ENCODE measurements at places on chromosomes 4 and X. TPM values are rescaled to one million over a fixed set of nuclear protein-coding genes. Genes with fewer than 3 reads are reported as not detected.

Gene SMARCA5
- total RNA-seq, result 67.6 TPM

Gene SLC7A11
- total RNA-seq, result 3.2 TPM

GRCh38 chrX:40145001-40145922, 47.5 kb upstream of the BCOR start:
- H3K4me1 ChIP-seq, result peaks cover 36% of the 10 kb centered on the region
- no peaks in the 10 kb centered on the region for H3K27me3 ChIP-seq
- no peak overlapping the region for H3K27ac ChIP-seq
- DNase-seq, result no peak

Gene PPP2R2C
- not detected for total RNA-seq

DNA sequence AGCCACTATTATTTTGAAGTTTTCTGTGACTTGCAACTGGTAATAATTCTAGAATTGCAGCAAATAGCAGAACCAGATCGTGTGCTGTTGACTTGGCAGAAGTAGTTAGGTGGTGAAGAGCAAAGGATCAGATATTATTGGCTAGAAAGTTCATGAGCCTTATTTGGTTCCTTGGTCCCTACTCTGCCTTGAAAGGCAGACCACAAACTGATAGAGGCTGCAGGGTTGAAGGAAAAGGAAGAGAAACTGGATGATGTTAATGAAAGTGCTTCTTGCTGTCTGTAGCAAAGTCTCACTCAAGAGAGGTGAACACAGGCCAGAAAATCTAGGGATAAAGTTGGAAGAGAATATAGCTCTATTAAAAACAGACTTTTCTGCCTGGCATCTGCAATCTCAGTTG, 41.2 kb upstream of the RNF150 start:
- H3K27ac ChIP-seq, result no peak overlapping the region
- no peaks in the 10 kb centered on the region for H3K36me3 ChIP-seq
- no peak overlapping the region for H3K4me3 ChIP-seq
- no peaks in the 10 kb centered on the region for H3K27me3 ChIP-seq

DNA sequence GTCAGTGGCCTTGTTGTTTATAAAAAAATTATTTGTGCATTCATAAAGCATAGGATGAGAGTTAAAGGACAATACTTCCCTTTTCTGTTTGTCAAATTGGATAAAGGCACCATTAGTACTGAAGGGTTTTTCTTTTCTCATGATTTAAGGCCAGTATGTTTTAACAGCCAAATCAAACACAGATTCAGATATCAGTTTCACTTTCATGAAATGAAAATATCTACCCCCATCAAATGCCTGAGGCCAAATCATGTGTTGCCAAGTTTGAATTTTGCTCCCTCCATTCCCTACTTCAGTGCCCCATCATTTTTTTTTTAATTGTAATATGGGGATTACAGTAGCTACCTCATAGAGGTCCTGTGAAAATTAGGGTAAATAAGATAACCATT, 745.9 kb downstream of the RPA4 start:
- H3K27me3 ChIP-seq, result no peaks in the 10 kb centered on the region
- no peaks in the 10 kb centered on the region for H3K36me3 ChIP-seq
- H3K4me1 ChIP-seq, result no peaks in the 10 kb centered on the region
- H3K4me3 ChIP-seq, result no peak overlapping the region
- DNase-seq, result no peak

DNA sequence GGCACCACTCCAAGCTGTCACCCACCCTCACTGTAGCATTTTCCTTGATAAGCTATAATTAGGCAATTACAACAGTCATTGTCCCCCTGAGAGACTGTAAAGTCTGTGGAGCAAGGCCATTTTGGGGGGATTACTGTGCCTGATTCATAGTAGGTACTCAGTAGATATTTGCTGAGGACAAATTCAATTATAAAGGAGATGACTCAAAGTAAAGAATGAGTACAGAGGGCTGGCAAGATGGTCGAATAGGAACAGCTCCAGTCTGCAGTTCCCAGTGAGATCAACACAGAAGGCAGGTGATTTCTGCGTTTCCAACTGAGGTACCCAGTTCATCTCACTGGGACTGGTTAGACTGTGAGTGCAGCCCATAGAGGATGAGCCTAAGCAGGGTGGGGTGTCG, 42.0 kb downstream of the MAOB start:
- DNase-seq, result no peak
- no peaks in the 10 kb centered on the region for H3K27me3 ChIP-seq
- H3K4me3 ChIP-seq, result no peak overlapping the region
- no peaks in the 10 kb centered on the region for H3K4me1 ChIP-seq

Gene SLC34A2
- total RNA-seq, result 2,258 TPM

DNA sequence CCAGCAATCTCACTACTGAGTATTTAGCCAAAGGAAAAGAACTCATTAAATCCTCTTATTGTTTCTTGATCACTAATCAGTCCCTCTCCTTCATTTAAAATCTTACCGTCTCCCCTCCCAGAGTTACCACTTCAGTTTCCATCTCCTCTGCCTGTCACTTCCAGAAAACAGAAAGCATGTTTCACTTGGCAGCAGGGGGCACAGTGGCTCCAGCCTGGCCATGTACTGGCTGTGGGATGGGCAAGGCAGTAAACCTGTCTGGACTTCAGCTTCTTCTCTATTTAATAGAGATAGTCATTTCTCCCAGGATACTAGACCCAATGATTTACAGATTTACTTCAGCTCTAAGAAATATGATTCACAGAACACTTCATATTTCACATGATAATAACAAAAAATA, 63.2 kb downstream of the CD40LG start:
- peak; percentile 43 for DNase-seq
- H3K36me3 ChIP-seq, result peaks cover 5% of the 10 kb centered on the region
- H3K4me3 ChIP-seq, result no peak overlapping the region
- no peak overlapping the region for H3K27ac ChIP-seq
- H3K27me3 ChIP-seq, result no peaks in the 10 kb centered on the region

DNA sequence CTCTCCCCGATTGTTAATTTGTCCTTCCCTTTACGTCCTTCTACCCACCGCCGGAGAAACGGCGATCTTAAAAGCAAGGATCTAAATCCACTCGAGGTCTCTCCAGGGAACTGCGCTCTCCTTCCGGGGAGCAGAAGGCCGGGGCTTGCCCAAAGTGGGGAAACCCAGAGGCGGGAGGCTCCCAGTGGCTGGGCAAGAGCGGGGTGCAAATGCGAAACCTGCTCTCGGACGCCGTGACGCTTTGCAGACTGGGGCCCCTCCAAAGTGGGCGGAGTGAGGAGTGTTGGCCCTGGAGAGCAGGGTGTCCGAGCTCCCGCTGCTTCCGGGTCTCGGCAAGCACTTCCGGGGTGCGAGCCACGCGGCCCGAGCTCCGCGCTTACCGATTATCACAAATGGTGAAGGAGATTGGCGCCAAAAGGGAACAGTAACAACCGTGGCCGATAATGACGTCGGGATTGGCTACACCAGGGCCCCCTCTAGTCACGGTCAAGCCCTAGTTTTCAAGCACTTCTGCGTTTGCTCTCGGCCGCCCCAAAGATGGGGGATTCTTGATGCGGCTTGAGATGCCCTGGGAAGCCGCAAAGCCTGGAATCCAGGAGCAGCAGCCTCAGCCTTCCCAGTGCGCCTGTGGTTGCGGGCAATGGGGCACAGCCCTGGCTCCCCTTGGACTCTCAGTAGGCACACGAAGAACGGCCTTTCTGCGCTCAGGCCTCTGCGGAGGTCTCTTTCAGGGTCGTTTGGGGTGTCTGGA, 29.0 kb downstream of the HAND2 start:
- no peak overlapping the region for H3K27ac ChIP-seq
- DNase-seq, result no peak
- H3K27me3 ChIP-seq, result peaks cover 68% of the 10 kb centered on the region
- peaks cover under 1% of the 10 kb centered on the region for H3K4me1 ChIP-seq
- no peaks in the 10 kb centered on the region for H3K36me3 ChIP-seq
- peak overlapping the region; percentile 45 for H3K4me3 ChIP-seq

Gene SPOCK3
- 0.74 TPM for total RNA-seq

- H3K4me3 ChIP-seq, result no peak overlapping the region
- no peak overlapping the region for H3K27ac ChIP-seq
- H3K4me1 ChIP-seq, result no peaks in the 10 kb centered on the region
- no peaks in the 10 kb centered on the region for H3K27me3 ChIP-seq
- H3K36me3 ChIP-seq, result no peaks in the 10 kb centered on the region
- DNase-seq, result no peak
Measured at GRCh38 chr4:113071805-113072204, 22.4 kb downstream of the ANK2 start.

GRCh38 chr4:149735796-149736195, 79.8 kb downstream of the IQCM start:
- H3K27ac ChIP-seq, result no peak overlapping the region
- no peak for DNase-seq
- no peak overlapping the region for H3K4me3 ChIP-seq
- H3K36me3 ChIP-seq, result no peaks in the 10 kb centered on the region
- no peaks in the 10 kb centered on the region for H3K4me1 ChIP-seq

DNA sequence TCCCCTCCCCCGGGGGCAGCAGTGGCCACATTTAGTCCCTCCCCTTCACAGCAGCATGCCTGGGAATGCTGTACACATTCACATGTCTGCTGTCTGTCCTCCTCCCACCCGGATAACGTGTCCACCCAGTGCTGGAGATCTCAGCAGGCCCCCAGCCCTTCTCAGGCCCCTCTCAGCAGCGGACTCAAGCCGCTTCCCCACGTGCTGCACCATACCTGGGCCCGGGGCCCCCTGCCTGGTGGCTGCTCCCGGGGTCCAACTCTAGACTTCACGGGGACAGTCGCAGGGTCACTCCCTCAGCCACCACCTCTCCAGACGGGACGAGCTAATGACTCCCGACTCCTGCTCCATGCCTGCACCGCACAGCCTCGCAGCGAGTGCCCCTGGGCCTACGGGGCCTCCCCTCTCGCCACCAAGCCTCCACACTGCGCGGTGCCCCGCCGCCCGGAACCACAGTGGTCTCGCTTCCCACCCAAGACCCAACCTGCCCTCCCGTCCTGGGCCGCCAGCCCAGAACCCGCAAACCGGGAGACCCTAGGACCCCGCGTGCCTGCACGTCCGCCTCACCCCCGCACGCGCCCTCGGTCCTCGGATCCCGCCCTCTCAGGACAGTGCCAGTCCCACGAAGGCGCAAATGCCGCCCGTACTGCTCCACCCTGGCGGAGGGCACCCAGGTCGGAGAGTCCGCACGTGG, 1.3 kb upstream of the PCGF3 start:
- no peak overlapping the region for H3K4me3 ChIP-seq
- peaks cover 24% of the 10 kb centered on the region for H3K4me1 ChIP-seq
- no peaks in the 10 kb centered on the region for H3K36me3 ChIP-seq
- DNase-seq, result no peak

GRCh38 chrX:41837270-41837944, 85.9 kb downstream of the CASK start:
- H3K36me3 ChIP-seq, result no peaks in the 10 kb centered on the region
- H3K27ac ChIP-seq, result no peak overlapping the region
- no peak for DNase-seq
- no peaks in the 10 kb centered on the region for H3K4me1 ChIP-seq

DNA sequence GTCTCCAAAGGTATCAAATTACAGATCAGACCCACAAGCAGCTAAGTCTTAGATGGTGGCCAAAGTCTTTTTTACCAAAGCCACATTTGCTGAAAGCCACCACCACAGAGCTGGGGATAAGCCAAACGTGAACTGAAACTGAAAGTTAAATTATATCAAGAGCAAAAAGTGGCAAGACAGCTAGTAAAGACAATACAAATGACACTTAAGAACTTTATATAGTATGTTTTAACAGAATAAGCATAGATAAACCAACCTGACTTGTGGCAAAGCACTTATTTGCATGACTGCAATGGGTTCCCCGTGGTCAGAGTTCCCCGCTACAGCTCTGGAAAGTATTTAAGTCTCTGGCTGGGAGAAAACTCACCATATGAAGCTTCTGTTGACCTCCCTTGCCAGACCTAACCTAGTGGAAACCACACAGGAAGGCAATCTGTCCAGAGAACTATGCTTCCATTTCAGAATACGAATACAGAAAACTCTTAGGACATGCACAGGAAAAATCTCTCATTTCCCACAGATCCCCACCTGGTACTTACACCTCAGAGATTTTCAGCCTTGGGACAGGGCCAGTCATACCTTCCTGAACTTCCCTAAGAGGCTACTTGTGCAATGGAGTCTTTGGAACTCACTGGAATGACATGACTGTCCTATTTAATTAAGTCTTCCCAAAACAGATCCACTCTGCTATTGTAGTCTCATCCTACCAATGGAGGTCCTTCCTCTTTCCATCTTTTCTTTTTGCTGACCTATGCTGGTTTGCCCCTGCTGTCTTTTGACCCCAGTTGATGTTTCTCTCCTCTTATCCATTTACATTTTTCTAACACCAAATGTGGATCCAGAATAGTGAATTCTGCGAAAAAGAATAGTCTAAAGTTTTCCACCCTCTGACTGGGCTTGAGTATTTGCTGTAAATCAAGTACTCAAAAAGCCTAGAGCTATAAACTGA, 225.1 kb downstream of the NR3C2 start:
- peak overlapping the region; percentile 38 for H3K4me3 ChIP-seq
- no peak for DNase-seq
- H3K27ac ChIP-seq, result peak overlapping the region; percentile 49
- H3K27me3 ChIP-seq, result no peaks in the 10 kb centered on the region
- H3K4me1 ChIP-seq, result peaks cover 27% of the 10 kb centered on the region

GRCh38 chr4:102500352-102500695, 835 bp upstream of the NFKB1 start:
- H3K4me3 ChIP-seq, result peak overlapping the region; percentile 92
- peak overlapping the region; percentile 98 for H3K27ac ChIP-seq
- H3K27me3 ChIP-seq, result no peaks in the 10 kb centered on the region
- H3K36me3 ChIP-seq, result no peaks in the 10 kb centered on the region
- H3K4me1 ChIP-seq, result peaks cover 37% of the 10 kb centered on the region

DNA sequence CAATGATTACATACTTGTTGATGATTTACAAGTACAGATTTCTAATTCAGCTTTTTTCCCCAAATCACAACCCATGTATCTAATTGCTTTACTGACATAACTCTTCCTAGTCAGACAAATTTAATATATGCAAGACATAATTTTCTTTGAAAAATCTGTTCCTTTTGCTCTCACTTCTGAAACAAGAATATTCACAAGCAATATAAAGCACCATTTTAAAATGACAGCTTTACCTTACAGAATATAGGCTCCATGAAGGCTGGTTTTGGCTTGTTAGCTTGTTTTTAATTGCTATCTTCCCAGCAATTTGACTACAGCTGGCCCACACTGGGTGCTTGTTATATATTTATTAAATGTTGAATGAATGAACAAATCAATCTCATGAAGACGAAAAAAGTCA, 24.5 kb downstream of the GPM6A start:
- no peaks in the 10 kb centered on the region for H3K27me3 ChIP-seq
- H3K4me1 ChIP-seq, result no peaks in the 10 kb centered on the region
- no peak overlapping the region for H3K27ac ChIP-seq
- no peaks in the 10 kb centered on the region for H3K36me3 ChIP-seq

GRCh38 chrX:111687305-111687704, 6.3 kb downstream of the ALG13 start:
- peaks cover 61% of the 10 kb centered on the region for H3K36me3 ChIP-seq
- peaks cover 6% of the 10 kb centered on the region for H3K4me1 ChIP-seq
- H3K27ac ChIP-seq, result no peak overlapping the region
- H3K27me3 ChIP-seq, result no peaks in the 10 kb centered on the region
- no peak for DNase-seq

Gene TDO2
- 1.4 TPM for total RNA-seq

- DNase-seq, result peak; percentile 59
- H3K4me1 ChIP-seq, result peaks cover 54% of the 10 kb centered on the region
- H3K36me3 ChIP-seq, result no peaks in the 10 kb centered on the region
- H3K27me3 ChIP-seq, result no peaks in the 10 kb centered on the region
- H3K4me3 ChIP-seq, result peak overlapping the region; percentile 25
- peak overlapping the region; percentile 75 for H3K27ac ChIP-seq
Measured at GRCh38 chr4:78645853-78646757, 94.5 kb downstream of the ANXA3 start.

Gene PRR32
- total RNA-seq, result not detected

Data from lower lobe of right lung (tissue), 2 donors.